HL-60 (cell line): ENCODE measurements at places on chromosomes 3 and 15.

- no peak for DNase-seq
These were observed 88.3 kb downstream of the ARIH1 start for GRCh38 chr15:72562386-72562785.

DNA sequence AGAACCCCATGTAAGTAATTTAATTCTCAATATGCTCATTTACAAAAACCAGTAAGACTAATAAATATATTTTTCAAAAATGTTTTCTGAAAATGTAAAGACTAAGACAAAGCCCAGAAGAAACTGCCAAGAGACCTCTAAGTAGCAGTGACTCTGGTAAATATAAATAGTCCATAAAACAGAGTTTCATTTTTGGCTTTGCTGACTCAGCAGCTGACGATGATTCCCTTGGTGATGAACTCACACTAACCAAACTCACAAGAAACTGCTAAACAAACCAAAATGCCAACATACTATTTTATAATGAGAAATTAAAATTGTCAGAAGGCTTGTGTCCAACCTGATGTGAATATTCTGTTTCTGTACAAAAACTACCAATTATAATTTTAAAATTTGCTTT, 31.5 kb upstream of the IMPG2 start:
- DNase-seq = no peak

DNA sequence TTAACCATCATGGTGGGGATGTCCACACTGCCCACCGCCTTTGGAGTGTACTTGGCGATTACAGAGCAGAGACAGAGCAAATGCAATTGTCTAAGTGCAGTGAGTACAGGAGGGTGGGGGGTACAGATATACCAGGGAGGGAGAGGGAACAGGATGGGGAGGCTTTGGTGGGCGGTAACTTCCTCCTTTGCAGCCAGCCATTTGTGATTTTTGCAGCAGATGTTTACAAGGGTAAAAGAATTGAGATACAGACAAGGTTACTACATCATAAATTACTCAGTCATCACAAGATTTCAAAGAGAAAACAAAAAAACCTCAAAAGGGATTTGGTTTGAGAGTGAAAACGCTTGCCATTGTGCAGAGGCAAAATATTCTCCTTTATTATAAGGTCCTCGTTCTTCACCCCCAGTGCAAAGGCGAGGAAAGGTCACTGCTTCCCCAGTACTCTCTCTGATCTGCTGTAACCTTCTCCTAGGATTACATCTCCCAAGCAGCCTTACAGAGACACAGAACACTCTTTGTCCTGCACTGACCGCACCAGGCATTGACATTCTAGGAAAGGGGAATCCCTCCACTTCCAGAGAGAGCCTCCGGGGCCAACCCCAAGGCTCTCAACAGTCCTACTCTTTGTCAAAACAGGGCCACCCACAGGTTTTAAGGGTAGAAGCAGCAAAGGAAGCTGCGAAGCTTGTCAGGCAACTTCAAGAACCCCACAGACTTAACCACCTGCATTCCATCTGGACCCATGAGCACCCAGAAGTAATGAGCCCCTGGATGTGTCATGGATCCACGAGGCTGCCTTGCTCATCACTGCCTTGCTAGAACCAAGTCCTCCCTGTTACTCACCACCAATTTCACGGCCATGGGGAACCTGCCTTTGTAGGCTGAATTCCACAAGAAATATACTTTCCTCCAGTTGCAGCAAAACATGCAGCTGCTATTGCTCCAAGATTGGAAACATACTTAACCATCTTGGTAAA, 117.3 kb downstream of the ADAMTS17 start:
- DNase-seq = no peak

GRCh38 chr15:94749811-94750617, 518.7 kb downstream of the MCTP2 start:
- DNase-seq = no peak

DNA sequence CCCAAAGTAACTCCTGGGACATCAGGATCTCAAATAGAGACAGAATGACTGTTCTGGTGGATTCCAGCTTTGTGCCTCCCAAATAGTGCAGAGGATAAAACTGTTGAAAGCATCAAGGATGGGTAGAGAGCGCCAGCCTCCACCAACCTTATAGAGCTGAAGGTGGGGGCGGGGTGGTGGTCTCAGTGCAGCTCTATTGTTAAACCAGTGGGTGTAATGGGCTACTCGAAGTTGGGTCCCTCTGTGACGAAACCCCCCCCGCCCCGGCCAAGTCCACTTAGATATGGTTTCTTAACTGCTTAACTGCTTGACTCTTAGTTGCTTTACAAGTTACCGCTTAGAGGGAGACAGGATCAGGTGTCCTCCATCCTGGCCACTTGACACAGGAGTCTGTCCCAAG, 22.7 kb downstream of the DHX30 start:
- no peak for DNase-seq

DNA sequence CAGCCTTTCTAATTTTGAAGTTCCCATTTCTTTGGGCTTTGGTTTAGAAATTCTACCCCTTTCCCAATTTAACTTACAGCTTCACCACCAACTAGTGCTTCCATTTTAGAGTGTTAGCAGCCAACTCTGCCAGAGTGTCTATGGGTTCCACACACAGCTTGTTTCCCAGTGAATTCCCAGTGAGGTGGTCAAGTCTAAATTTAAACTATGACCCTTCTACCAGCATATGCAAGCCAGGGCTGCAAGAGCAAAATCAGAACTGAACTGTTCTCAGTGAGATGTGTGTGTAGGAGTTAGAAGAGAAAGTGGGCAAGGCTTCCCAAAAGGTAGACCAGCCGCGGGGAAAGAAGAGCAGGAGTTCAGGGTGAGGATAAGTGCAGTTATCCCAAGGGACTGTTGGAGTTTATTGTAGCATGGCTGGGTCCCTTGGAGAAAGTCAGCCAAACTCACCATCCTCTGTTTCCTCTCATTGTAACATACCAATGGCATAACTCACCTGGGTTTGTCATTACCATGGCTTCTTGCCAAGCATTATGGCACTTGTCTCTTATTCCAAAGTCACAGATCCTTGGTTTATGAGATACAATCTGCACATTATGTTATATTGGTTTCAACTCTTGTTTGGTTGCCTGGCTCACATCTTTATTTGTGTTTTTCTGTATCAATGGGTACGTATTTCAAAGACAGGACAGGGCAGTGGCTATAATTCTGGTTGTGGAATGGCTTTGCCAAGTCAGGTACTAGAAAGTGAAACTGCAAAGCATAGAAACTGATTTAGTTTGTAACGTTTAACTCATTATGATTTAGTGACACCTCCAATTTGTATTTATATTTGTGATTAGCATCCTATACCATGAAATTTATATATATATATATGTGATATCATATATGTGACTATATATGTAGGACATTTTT, 130.2 kb upstream of the UMPS start:
- no peak for DNase-seq

- no peak for DNase-seq
These were observed 16.0 kb downstream of the TM2D3 start for GRCh38 chr15:101635944-101636727.

DNA sequence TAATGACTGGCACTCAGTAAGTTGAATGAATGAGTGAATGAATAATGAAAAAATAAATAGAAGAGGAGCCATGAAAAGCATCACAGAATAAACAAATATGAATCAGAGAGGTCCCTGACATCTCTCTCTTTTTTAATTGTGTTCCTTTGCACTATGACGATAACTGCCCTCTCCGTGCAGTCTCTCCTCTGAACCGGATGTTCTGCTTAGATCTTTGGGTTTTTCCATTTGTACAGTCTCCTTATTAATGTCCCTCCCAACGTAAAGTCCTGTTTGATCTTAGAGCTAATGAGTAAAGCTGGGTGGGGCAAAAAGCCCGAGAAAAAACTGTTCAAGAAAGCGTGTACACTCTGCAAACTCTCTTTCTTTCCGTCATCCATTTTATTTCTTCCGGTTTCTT, 28.3 kb upstream of the BHLHE40 start:
- DNase-seq = no peak

GRCh38 chr3:71962561-71963240, 177.8 kb upstream of the PROK2 start:
- no peak for DNase-seq

DNA sequence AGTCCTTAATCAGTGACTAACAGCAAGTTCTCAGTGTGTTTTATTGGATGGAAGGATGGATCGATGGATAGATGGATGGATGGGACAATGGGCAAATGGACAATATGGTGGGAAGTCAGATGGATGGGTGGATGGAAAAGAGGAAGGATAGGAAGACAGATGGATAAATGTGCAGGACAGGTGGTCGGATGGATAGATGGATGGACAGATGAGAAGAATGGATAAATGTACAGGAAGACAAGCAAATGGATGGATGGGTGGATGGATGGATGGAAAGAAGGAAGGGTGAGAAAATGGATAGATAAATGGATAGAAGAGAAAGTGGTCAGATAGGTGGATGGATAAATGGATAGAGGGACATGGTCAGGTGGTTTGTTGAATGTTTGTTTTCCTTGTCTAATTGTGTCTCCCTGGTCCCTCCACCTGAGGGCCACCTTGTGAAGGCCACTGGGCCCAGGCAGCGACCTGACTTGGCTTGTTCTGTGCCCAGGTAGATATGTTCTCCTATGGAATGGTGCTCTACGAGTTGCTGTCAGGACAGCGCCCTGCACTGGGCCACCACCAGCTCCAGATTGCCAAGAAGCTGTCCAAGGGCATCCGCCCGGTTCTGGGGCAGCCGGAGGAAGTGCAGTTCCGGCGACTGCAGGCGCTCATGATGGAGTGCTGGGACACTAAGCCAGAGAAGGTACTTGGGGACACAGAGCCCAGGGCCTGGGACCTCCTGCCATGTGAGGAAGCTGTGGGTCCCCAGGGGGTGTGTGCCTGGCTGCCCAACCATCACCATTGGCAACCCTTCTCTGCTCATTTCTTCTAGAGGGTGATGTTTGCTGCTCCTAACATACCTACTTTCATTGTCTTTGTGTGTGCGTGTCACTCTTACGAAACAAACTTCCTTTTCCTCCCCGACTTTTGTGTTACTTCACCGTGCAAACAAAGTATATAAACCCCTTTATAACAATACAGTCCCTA, 137.5 kb downstream of the LRRK1 start:
- peak; percentile 45 for DNase-seq

GRCh38 chr3:81989274-81989673, 227.8 kb upstream of the GBE1 start:
- DNase-seq = no peak

GRCh38 chr3:77780278-77780996, 740.5 kb downstream of the ROBO2 start:
- DNase-seq = no peak

DNA sequence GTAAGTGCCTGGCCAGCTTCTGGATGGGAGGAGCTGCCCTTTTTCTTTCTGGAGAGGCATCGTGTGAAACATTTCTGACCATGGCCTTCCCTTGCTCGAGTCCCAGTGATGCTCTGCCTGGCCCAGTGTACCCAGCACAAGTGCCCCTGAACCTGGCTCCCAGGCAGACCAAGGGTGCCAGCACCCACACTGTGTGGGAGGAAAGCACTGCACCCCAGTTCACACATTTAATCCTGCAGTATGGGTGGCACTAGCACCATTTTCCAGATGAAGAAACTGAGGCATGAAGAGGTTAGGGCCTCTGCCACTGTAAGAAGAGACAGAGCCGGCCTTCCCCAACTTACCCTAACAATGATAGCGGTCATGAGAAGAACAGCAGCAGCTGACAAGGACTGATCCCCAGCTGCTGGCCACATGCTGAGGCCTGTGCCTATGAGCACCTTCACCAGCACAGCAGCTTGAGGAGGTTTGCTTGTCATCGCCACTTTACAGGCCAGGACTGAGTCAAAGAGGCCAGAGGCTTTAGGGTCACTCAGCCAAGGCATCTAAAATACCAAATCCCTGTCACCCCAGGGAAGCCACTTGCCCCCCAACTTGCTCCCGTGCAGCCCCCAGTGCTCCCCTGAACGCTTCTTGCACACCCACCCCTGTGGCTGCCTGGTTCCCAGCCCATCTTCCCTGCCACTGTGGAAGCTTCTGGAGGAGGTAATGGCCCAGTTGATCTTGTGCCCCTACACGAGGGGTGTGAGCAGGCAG, 15.0 kb downstream of the PRR23E start:
- no peak for DNase-seq

DNA sequence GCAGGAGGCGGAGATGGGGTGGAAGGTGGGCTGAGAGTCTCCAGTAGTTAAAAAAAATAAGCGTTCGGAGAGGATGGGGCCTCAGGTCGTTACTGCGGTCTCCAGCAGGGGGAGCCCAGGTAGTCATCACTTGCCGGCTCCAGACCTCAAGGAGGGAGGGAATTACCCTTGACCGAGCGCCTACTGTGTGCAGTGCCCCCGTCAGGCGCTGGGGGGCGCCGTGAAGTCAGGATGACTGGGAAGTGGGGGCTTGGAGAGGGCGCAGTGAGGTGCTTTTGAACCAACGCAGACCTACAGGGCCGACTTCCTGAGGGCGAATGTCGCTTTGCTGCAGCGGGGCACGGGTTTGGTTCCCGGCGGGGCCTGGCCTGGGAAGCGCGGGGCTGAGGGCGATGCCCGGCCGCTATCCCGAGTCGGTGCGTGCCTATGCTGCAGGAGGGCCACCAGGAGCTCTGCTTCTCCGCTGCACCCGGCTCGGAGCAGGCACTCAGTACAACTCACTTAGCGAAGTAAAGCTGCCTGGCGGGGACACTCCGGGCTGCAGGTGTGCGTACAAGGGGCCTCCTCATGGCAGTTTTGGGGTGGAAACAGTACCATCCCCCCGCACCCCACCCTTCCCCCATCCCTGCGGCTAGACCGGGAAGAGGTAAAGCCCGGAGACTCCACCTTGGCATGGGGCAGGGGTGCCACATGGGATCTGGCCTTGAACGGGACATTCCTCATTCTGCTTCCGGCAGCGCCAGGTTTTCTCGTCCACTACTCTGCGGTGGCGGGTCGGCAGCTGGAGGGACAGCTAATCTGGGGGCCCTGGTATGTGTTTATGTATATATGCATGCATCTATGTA, 79.8 kb downstream of the RHCG start:
- DNase-seq = peak; percentile 75

DNA sequence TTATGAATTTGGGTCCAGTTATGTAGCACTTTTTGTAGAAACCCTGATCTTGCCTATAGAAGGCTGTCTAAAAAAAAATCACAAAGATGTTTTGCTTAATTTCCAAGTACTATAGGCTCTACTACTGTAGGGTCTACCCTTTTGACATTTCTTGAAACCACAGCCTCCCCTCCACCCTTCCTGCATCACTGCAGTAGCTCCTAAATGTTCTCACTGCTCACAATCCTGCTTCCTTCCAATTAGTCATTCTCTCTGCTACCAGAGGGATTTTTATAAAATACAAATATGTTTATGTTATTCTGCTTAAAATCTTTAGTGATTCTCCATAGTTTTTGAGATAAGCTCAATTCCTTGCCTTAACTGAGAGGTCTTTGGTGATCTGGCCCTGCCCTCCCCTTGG, 114.0 kb downstream of the CYP19A1 start:
- DNase-seq = no peak

- no peak for DNase-seq
These were observed 74.8 kb downstream of the AQP9 start for GRCh38 chr15:58212909-58213526.

DNA sequence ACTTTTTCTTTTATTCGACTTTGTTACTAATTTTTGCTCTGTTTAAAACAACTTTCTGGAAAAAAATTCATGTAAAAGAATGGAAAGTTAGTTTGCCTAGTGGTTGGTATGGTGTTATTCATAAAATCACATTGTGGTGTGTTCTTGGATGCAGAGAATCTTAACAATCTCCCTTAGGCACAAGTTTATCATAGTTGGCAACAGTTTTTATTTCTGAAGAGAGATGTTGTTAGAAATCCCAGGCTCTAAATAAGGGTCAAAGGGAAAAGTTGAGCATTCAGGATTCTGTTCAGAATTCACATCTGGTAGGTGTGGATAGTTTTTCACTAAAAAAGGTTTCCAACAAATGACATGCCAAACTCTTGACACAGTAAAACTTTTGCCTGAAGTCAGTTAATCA, 6.4 kb downstream of the DUT start:
- DNase-seq = no peak
